ENCODE measurements at places on chromosomes 12 and 14.

DNA sequence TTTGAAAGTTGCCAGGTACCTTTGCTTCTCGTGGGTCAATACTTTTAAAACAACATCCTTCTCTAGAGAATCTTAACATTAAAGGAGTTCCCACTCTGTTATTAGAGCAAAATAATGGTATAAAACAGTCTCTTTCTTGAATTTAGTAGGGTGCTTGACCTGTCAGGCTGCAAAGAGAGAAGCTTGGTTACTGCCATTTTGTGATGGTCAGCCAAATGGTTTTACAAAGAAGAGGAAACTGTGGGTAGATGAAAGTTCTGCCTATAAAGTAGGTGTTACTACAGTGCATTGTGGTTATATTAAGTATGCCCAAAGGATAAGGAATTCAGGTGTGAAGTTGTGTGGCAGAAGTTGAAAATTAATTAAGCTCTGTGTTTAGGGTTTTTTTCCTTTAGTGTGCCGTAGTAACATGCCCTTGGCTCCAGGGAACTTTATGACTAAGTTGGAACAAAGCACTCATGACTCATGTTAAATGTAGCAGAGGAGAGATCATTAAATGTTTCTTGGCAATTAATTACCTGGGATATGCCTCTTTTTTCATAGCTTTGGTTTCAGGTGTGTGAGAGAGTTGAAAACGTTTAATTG is 354.0 kb upstream of the KITLG start:
- DNase-seq, result no peak

DNA sequence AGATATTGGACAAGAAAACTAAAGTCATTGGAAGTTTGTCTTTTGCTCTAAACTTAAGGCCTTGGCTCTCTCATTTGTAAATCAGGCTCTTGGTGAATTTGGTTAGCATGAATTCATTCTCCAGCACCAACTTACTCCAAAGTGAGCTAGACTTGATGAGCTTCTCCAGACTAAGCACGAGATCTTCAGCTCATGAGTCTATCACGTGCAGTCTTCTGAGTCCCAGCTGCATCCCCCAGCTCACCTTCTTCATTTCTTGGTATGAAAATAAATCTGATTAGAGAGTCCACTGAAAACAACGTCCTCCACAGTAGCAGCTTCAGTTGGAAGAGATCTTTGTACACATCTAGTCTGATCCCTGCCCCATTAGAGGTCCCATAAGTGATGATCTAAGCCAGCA is 52.5 kb upstream of the DDX11 start:
- no peak for DNase-seq

DNA sequence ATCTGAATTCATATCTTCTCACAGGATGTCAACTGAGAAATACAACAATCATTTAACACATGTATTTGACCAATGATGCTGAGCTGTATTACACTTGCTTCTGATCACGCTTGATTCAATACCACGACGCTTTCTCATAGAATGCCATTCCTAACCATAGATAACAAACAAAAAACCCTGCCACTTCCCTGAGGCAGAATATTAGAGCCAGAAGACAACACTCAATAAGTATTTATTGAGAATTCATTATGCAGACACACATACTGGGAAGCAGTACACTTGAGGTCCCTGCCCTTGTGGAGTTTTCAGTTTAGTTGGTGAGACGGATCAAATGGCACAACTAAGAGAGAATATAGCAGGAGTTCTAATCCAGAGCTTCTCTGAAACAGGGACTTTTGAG is 32.4 kb downstream of the BLTP3B start:
- DNase-seq, result no peak

GRCh38 chr14:97705976-97706375 is 908.8 kb downstream of the VRK1 start:
- DNase-seq, result no peak

GRCh38 chr14:83975435-83975834 is 1554.5 kb upstream of the FLRT2 start:
- DNase-seq, result no peak
